Thyroid gland (tissue), 4 donors: ENCODE measurements at places on chromosomes 1 and 21. TPM values are rescaled to one million over a fixed set of nuclear protein-coding genes. Genes with fewer than 3 reads are reported as not detected.

SASS6 gene
- total RNA-seq, result 3.7 TPM

CADM3 gene
- 4.8 TPM for total RNA-seq

TUT4 gene
- 138 TPM for total RNA-seq

ORC1 gene
- total RNA-seq, result 1.1 TPM

FNDC10 gene
- total RNA-seq, result 3.6 TPM

IL20 gene
- not detected for total RNA-seq

GPR137B gene
- 30.0 TPM for total RNA-seq

SHISA4 gene
- 60.3 TPM for total RNA-seq

SLC44A5 gene
- 1.6 TPM for total RNA-seq

CELA2B gene
- total RNA-seq, result not detected

ANKRD45 gene
- total RNA-seq, result 0.88 TPM

PRR9 gene
- total RNA-seq, result not detected
